M059J (cell line): ENCODE measurements at places on chromosomes 4 and X. TPM values are rescaled to one million over a fixed set of nuclear protein-coding genes. Genes with fewer than 3 reads are reported as not detected.
A peak's percentile ranks its signal among the peaks of the same experiment; 100 is the strongest.

Gene DAPP1
- total RNA-seq, result 0.49 and 0.76 TPM in 2 replicates

Gene IL2
- not detected in 2 replicates for total RNA-seq

Gene IL21
- total RNA-seq, result not detected in 2 replicates

- DNase-seq, result no peak
Observed at GRCh38 chr4:13498469-13498868, 14.3 kb upstream of the RAB28 start.

Gene MAGEA10
- total RNA-seq, result 3.9 and 4.5 TPM in 2 replicates

- no peak for DNase-seq
Observed at GRCh38 chr4:31291238-31291637, 571.1 kb downstream of the PCDH7 start.

- no peak for DNase-seq
Observed at GRCh38 chrX:22095286-22095685, 63.2 kb downstream of the PHEX start.

Gene CWH43
- not detected in 2 replicates for total RNA-seq

DNA sequence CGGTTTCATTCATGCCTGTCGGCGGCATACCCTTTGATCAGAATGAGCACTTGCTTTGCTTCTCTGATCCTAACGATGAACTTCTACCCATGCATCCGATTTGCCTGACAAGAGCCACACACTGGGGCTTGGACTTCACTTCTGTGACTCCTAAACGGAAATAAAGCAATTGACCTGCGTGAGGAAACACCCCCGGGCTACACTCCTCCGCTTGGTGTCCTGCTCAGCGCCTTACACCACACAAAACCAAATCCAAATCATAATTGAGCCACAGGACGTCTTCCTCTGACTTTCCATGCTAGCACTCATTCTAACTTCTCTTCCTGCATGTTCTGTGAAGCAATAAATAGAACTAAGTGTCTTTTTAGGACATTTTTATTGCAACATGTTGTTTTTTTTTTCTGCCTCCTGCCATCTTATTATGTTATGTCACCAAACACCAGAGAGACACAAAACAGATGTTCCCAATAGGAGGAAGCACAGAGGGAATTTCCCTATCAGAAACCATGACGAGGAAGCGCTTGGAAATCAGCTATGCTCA, 110.8 kb upstream of the FAM9B start:
- no peak for DNase-seq

Gene MSL3
- 33.0 and 39.0 TPM in 2 replicates for total RNA-seq

DNA sequence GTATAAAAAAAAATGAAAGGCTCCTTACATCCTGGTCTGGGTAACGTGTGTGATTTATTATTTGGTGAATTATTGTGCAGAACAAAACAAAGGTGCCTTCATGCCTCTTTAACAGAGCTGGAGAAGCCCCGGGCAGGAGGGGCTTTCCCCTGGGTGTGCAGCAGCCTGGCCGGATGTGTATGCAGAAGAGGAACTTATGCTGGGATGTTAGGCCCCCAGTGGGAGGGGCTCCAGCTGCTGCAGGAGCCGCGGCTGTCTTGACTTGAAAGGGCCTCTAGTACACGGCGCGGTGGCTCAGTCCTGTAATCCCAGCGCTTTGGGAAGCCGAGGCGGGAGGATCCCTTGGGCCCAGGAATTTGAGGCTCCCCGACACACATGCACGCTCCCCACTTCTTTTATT, 16.0 kb downstream of the CCNQ start:
- no peak for DNase-seq

- DNase-seq, result no peak
Observed at GRCh38 chrX:38718311-38718710, 82.9 kb upstream of the MID1IP1 start.

Gene CD40LG
- total RNA-seq, result not detected in 2 replicates

GRCh38 chr4:3766785-3767569, 792 bp downstream of the ADRA2C start:
- DNase-seq, result no peak

Gene ZNF718
- 3.2 and 3.4 TPM in 2 replicates for total RNA-seq

Gene ZNF157
- total RNA-seq, result 0.05 and 0.20 TPM in 2 replicates

GRCh38 chr4:77036206-77036605, 39.6 kb downstream of the CCNI start:
- peak; percentile 16 for DNase-seq

DNA sequence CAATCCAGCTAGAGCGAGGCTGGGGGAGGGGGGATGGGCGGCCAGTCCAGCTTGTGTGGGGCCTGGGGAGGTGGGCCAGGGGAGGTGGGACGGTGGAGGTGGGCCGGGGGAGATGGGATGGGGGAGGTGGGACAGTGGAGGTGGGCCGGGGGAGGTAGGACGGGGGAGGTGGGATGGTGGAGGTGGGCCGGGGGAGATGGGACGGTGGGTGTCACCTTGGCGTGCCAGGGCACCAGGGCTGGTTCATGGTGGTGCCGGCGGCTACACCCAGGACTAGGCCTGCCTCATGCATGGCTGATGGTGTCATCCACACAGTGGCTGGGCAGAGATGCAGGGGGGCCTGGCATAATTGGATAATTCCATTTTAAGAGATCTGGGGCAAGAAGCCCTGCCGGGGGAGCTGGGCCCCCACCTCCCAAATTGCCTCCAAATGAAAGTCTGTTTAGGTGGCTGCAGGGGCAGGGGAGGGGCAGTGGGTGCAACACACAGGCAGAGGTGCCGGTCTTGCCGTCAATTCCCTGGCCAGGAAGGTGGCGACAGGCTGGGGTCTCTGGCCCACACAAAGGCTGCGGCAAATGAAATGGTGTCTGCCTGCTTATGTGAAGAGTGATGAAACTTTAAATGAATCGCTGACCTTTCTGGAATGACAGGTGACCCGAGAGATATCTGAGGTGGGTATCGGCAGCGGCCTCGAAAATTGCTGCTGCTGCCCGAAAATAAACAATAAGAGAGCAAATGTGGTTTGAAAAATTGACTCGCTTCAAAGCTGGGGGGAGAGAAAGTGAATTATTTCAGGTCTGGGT, 82.1 kb downstream of the FAM53A start:
- no peak for DNase-seq
